ENCODE measurements at places on chromosomes 5 and 9. TPM values are rescaled to one million over a fixed set of nuclear protein-coding genes. Genes with fewer than 3 reads are reported as not detected.

The MPDZ gene
- 43.3 TPM for total RNA-seq

DNA sequence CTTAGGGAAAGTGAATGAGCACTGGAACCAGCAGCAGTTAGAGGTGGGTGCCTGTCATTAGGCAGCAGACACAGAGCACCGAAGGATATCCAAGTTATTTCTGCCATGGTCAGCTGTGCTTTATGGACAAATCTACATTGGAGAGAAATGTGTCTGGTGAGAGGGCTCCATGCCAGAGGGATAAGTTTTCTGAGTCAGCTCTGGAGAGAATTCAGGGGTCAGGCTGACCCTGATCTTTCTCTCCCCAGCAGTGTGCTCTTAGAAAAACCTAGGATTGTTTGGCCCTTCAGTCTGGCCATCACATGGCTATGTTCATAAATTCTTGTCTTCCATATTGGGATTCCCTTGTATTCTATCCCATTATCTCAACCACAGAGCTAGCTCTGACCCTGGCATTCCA is 8.9 kb upstream of the IL17B start:
- H3K27me3 ChIP-seq: no peaks in the 10 kb centered on the region
- no peak overlapping the region for H3K4me3 ChIP-seq
- H3K4me1 ChIP-seq: peaks cover 20% of the 10 kb centered on the region
- no peak for DNase-seq
- H3K36me3 ChIP-seq: no peaks in the 10 kb centered on the region
- peak overlapping the region; percentile 67 for H3K27ac ChIP-seq

DNA sequence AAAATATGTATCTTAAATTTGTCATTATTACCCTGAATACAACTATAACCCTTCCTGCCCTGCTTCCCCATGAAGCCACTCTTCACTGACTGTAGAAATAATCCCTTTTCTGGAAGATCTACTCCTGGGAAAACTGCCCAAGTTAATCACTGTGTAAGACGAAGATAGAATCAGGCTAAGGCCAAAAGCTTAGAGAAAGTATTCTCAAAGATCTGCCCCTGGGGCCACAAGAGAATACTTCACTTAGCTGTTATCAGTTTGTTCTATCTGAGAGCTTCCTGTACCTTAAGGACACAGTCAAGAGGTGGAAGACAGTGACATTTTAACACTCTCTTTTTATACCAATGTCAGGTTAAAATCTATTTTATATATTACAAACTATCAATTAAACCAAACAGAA is 33.8 kb downstream of the RNF145 start:
- peak overlapping the region; percentile 51 for H3K27ac ChIP-seq
- no peaks in the 10 kb centered on the region for H3K27me3 ChIP-seq
- DNase-seq: peak; percentile 22
- H3K4me3 ChIP-seq: no peak overlapping the region
- no peaks in the 10 kb centered on the region for H3K36me3 ChIP-seq
- peaks cover 31% of the 10 kb centered on the region for H3K4me1 ChIP-seq

The LRRC8A gene
- total RNA-seq: 28.8 TPM

- no peaks in the 10 kb centered on the region for H3K36me3 ChIP-seq
- H3K27ac ChIP-seq: no peak overlapping the region
- H3K4me3 ChIP-seq: no peak overlapping the region
- no peaks in the 10 kb centered on the region for H3K4me1 ChIP-seq
These were observed 53.3 kb downstream of the LPAR1 start for GRCh38 chr9:110984890-110985437.

The CDKN2B gene
- total RNA-seq: 8.5 TPM

The GRXCR2 gene
- not detected for total RNA-seq

DNA sequence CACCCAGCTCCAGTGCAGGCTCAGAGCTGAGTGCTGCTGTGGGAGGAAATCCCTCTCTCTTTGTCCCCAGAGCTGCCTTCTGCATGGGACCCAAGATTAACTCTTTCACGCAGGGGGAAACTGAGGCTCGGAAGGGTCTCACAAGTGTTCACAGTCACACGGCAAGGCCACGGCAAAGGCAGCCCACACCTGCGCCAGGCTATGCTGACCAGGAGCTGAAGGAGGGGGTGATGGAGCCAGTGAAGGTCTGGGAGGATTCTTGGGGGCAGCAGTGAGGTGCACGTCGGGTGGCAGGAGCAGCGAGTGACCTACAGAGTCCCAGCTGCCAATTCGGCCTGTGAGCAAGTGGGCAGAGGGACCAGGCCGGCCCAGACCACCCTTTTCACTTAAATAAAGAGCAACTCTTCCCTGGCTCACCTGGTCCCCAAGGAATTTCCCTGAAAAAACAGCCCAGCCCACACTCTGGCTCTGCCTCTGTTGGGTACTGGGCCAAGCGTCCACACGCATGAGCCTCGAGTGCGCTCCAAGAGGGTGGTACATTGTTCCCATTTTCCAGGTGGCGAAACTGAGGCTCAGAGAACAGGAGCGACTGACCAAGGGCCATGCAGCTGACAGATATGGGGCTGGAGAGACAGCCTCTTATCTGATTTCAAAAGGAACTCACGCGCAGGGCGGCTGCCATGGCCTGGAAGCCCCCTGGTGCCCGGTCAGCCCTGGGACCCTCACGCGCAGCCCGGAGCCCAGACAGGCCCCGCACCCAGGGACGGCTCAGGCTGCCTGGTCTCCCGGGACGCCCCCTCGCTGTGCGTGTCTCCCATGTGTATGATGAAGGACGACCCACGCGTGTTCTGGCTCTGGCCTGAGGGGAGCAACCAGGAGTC is 28.2 kb downstream of the SARDH start:
- DNase-seq: no peak
- H3K27ac ChIP-seq: no peak overlapping the region
- no peaks in the 10 kb centered on the region for H3K36me3 ChIP-seq
- no peaks in the 10 kb centered on the region for H3K27me3 ChIP-seq

DNA sequence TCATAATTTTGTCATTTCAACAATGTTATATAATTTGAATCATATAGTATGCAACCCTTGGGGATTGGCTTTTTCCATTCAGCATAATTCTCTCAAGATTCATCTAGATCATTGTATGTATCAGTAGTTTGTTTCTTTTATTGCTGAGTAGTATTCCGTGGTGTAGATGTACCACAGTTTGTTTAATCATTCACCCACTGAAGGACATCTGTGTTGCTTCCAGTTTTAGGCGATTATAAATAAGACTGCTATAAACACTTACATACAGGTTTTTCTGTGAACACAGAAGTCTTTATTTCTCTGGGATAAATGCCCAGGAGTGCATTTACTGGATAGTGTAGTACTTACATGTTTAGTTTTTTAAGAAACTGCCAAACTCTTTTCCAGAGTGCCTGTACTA is 374.1 kb downstream of the DEPDC1B start:
- no peak overlapping the region for H3K4me3 ChIP-seq
- DNase-seq: no peak
- no peaks in the 10 kb centered on the region for H3K27me3 ChIP-seq
- H3K36me3 ChIP-seq: no peaks in the 10 kb centered on the region

GRCh38 chr5:125486634-125487033 is 740.2 kb upstream of the ZNF608 start:
- no peak for DNase-seq
- H3K36me3 ChIP-seq: no peaks in the 10 kb centered on the region
- no peaks in the 10 kb centered on the region for H3K27me3 ChIP-seq
- no peak overlapping the region for H3K27ac ChIP-seq

GRCh38 chr9:23372703-23373102 is 453.3 kb downstream of the ELAVL2 start:
- no peaks in the 10 kb centered on the region for H3K4me1 ChIP-seq
- DNase-seq: no peak
- no peak overlapping the region for H3K27ac ChIP-seq
- H3K4me3 ChIP-seq: no peak overlapping the region
- H3K36me3 ChIP-seq: no peaks in the 10 kb centered on the region

- no peaks in the 10 kb centered on the region for H3K36me3 ChIP-seq
- H3K4me1 ChIP-seq: no peaks in the 10 kb centered on the region
These were observed 86.4 kb downstream of the MED10 start for GRCh38 chr5:6291961-6292360.

The LCN15 gene
- 35.9 TPM for total RNA-seq

DNA sequence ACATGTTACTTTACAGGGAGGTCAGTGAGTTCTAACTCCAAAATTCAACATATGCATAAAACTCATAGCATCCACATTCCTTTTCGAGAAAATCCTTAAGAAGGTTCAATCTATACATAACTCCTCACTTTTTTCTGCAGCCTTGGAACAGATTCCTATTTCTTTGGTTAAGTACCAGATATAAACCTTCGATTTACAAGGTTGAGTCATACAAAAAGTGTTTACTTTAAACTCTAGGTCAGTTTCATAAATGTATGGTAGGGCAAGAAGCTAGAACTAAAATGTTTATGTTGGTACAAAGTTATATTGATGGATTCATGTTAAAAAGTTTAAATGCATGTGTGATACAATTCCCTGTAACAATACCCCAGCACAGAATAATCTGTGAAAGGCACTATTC is 19.4 kb downstream of the CDKN2AIPNL start:
- H3K4me1 ChIP-seq: no peaks in the 10 kb centered on the region
- no peaks in the 10 kb centered on the region for H3K27me3 ChIP-seq
- H3K4me3 ChIP-seq: no peak overlapping the region
- peaks cover 10% of the 10 kb centered on the region for H3K36me3 ChIP-seq
- H3K27ac ChIP-seq: no peak overlapping the region

The GMCL2 gene
- not detected for total RNA-seq

DNA sequence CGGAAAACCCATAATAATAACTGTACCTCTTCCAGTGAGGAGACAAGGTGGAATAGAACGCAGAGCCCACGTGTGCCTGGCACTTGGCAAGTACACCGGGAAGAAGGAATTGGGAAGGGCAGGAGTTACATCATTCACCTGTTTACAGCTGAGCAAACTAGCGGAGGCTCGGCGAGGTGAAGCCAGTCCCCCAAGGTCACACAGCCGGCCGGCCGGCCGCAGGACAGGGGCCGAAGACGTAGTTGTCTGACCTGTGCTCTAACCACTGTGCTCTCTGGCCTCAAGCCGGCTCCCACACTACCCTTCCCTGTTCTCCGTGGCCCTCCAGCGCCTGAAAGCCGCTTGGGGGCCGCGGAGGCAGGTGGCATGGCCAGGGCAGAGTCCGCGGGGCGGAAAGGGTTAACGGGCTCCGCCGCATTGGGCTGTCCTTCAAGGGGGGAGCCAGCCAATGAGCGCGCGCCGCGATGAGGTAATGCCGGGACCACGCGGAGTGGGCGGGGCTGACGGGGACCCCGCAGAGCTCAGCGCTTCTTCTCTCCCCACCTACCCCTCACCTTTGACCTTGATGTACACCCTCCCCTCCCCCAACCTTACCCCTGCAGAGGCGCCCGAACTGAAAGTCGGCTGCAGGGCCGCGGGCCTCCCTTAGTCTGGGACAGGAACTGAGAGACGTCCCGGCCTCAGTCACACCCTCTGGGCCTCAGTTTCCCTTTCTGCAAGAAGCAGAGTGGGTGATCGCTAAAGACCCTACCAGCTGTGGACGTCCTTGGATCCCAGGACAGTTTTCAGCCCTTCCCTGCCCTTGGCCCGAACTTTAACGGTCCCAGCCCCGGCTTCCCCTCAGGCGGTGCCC is 125.1 kb downstream of the C9orf50 start:
- H3K27me3 ChIP-seq: no peaks in the 10 kb centered on the region
- H3K4me1 ChIP-seq: peaks cover 80% of the 10 kb centered on the region
- H3K4me3 ChIP-seq: peak overlapping the region; percentile 8
- H3K36me3 ChIP-seq: no peaks in the 10 kb centered on the region
- peak; percentile 96 for DNase-seq

DNA sequence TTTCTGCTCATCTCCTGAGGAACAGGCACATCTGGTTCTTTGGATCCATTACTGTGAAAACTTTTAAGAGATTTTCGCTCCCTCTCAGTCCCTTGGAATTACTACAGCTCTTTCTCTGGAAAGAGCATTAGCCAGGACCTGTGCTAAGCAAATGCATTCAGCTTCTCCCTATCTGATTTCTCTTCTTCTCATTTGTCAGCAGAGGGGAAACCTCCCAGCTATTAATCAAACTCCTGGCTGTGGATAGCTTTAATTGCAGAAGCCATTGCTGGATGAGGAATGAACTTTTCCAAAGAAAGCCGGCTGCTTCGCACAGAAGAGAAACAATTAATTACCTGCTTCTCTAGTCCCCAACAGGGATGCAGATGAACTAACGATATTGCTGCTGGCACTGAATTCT is 37.9 kb downstream of the TLR4 start:
- no peak overlapping the region for H3K4me3 ChIP-seq
- H3K27ac ChIP-seq: no peak overlapping the region

The SLC6A7 gene
- total RNA-seq: 0.88 TPM

The IL3 gene
- total RNA-seq: 0.37 TPM

GRCh38 chr9:5428794-5429528 is 8.8 kb downstream of the PLGRKT start:
- H3K36me3 ChIP-seq: no peaks in the 10 kb centered on the region
- no peak overlapping the region for H3K27ac ChIP-seq
- no peak for DNase-seq

The NEUROG1 gene
- not detected for total RNA-seq

DNA sequence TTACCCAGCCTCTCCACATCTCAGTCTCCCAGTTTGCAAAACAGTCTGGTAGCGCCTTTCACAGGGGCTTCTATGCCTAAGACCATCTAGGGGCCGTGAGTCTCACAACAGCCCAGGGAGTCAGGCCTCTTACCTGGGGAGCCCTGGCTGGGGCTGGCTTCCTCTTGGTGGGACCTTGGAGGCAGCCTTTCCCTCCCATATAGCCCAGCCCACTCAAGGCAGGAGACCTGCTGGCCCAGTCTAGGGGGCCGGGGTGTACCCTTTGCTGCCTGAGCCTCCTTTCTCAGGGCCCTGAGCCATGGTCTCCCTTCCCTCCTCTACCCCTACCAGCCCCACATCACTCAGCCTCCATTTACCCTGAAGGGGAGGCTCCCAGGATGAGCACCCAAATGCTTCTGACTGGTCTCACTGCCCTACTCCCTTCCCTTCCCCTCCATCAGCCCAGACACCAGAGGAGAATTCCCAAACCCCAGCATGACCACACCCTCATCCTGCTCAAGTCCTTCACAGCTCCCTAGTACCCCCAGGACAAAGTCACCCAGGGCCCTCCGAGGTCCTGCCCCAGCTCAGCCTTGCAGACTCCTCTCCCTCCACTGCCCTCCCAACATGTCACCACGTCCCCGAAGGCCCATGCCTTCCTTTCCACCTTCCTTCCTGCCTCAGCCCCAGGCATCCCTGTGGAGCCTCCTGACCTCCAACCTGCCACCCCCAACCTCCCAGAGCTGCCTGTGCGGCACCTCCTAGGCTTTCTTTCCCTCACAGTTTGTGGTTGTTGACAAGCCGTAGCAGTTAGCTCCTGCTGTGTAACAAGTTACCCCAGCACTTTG is 55.3 kb downstream of the BARX1 start:
- H3K27ac ChIP-seq: no peak overlapping the region
- DNase-seq: no peak
- H3K4me1 ChIP-seq: no peaks in the 10 kb centered on the region
- no peaks in the 10 kb centered on the region for H3K27me3 ChIP-seq

- no peaks in the 10 kb centered on the region for H3K36me3 ChIP-seq
- peaks cover 10% of the 10 kb centered on the region for H3K27me3 ChIP-seq
- H3K4me3 ChIP-seq: no peak overlapping the region
- no peaks in the 10 kb centered on the region for H3K4me1 ChIP-seq
These were observed 33.9 kb upstream of the FOXB2 start for GRCh38 chr9:76985581-76985980.

The LMX1B gene
- not detected for total RNA-seq

Measured in hepatocyte (in vitro differentiated cells).